ENCODE measurements at places on chromosomes 5 and 9.

DNA sequence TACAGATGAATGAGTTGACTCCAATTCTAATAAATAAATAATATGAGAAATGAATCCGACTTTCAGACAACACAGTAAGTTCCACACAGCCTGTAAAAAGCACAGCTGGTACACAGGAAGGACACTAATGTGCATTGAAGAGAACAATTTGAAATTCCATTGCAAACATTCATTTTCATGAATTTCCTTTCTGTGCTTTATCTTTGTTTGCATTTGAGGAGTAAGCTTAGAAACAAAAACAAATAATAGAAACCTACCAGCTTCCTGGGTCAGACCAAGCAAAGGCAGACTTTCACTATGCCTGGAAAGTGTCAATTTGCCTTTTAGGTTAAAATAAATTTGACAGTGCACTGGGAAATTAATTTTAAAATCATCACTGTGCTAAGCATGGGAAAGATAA, 143.8 kb upstream of the VLDLR start:
- DNase-seq = no peak

- DNase-seq = no peak
Measured at GRCh38 chr9:115956371-115956770, 197.2 kb upstream of the PAPPA start.

DNA sequence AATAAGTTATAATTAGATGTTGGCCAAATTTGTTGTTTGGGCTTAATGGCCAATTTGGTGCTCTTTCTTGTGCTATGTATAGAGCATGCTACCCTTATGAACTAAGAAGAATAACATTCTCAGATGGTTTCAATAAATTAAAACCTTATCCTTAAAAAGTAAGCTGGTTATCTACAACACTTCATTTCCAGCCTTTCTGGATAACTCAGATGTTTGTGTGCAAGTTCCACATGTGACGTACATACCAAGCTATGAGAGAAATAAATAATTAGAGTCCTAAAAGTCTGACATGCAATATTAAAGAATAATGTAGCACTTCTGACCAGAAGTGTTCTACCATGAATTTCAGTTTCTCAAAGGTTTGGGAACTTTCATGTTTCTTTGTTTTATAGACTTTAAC, 11.7 kb downstream of the MTREX start:
- DNase-seq = no peak

GRCh38 chr5:75202935-75203334, 33.7 kb downstream of the ANKRD31 start:
- no peak for DNase-seq

GRCh38 chr5:122661496-122662180, 113.2 kb upstream of the SNX2 start:
- no peak for DNase-seq

DNA sequence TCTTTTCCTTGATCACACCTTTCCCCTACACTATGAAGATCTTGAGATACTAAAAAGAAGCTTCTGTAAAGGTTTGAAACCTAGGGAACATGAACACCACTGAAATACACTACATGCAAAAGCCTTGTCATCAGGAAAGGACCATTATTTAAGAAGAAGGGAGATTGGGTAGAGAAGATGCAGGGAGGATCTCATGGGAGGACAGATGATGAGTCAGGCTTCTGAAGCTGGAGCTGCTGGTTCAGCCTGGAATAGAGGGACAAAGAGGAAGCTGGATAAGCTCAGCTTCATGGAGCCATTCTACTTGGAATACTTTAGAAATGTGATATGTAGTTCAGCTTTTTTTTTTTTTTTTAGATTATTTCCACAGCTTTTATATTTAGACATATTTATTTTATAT, 169.8 kb downstream of the MAN2A1 start:
- DNase-seq = no peak

DNA sequence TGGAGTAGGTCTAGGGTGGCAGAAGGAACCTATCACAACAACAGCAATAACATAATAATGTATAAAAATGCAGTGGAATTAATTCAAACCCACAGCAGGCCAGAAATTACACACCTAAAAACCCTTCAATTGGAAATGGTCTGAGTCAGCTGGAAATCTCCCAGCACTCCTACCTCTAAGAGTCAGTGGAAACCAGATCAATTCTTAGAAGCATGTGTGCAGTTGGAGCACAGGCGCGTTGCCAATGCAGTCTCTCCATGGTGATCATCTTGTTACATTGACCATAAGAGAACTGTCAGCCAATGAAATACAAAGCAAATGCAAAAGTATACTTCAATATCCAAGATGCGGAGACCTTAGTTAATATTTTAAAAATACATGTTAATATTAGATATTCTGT, 15.1 kb upstream of the CSNK1G3 start:
- no peak for DNase-seq
